Activated CD4-positive, alpha-beta memory T cell treated with anti-CD3 and anti-CD28 coated beads, Interleukin-2, amount 10 ng/mL, durations not matched to agents 7 days and 5 days (primary cell): ENCODE measurements at places on chromosomes 16 and 17.

DNA sequence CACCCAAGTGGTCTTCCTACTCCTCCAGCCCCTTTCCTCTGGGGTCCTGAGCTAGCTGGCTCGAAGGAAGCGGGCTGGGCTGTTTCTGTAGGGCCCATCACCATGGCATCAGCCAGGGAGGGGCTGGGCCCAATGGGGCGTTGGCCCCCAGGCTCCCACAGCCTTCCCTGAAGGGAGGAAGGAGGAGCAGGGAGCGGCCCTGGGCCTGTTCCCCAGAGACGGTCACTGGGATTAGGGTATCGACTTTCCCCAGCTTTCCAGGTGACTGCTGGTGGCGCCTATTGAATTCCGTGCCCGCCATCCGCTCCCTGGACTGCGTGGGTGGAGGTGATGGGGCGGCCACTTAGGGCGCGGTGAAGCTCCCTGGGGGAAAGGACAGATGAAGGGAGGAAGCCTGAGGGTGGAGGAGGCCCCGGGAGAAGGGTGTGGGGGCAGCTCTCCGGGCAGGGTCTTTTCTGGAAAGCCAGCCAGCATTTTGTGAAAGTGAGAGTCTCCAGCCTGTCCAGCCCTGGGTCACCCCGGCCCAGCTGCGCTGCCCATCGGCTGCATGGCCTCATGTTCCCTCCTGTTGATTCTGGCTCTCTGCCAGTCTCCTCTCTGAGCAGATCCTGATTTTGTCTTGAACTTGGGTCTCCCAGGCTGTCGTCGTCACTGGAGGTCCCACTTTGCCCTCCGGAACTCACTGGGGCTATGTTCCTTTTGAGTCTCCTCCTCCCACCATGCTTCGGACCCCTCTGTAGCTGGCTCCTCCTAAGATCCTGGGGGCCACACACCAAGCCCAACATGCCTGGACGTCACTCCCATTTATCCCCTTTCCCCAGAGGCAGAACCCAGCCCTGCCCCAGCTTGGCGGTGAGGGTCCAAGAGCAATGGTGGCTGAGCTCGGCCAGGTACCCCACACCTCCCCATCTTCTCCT, 9.8 kb downstream of the NHERF1 start:
- DNase-seq, result no peak

DNA sequence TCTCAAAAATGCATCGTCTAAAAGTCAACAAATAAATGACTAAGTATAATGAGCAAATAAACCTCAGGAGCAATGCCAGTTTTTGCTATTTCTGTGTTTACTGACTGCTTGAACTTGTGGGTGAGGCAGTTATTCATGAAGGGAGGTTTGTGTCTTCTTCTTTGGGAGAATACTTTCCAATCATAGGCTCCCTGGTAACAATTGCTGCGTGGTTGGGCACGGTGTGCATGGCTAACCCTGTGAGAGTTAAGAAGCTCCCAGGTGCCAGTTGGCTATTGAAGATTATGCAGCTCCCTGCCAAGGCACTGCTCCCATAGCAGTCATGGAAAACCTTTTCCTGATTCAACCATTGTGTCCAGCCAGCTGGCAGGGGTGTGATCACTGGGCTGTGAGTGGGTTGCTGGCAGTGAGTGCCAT, 775.9 kb upstream of the GOT2 start:
- DNase-seq, result no peak

DNA sequence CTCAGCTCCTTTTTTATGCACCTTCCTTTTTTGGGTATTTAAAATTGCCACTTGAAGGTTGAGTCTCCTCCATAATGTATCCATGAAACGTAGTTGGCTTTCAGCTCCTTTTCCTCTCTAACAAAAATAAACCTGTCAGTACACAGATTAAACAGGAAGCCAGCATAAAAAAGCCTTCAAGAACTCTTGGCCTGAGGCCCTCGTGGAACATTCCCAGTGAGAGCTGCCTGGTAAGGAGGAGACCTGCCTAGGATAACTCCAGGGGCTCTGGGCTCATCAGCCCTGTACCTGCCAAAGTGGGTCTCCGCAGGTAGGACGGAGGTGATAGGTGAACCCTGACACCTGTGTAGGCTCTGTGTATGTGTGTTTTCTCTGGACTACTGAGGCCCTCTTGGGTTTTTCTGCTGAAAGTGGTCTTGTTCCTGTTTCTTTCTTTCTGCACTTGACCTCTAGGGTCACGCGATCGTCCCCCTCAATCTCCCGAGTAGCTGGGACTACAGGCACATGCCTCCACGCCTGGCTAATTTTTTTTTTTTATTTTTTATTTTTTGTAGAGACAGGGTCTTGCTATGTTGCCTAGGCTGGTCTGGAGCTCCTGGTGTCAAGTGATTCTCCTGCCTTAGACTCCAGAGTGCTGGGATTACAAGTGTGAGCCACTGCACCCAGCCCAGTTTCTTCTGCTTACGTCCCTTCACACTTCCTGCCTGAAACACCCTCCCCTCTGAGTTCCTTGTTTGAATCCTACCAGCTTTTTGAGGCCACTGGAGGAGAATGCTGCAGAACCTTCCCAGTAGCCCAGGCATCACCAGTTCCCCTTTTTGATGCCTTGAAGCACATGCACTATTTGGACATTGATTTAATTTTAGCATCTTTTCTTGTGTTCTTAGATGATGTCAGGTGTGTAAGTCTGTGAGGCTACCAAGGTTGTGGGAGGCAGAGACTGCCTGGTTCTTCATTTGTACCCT, 9.8 kb downstream of the PGS1 start:
- no peak for DNase-seq

DNA sequence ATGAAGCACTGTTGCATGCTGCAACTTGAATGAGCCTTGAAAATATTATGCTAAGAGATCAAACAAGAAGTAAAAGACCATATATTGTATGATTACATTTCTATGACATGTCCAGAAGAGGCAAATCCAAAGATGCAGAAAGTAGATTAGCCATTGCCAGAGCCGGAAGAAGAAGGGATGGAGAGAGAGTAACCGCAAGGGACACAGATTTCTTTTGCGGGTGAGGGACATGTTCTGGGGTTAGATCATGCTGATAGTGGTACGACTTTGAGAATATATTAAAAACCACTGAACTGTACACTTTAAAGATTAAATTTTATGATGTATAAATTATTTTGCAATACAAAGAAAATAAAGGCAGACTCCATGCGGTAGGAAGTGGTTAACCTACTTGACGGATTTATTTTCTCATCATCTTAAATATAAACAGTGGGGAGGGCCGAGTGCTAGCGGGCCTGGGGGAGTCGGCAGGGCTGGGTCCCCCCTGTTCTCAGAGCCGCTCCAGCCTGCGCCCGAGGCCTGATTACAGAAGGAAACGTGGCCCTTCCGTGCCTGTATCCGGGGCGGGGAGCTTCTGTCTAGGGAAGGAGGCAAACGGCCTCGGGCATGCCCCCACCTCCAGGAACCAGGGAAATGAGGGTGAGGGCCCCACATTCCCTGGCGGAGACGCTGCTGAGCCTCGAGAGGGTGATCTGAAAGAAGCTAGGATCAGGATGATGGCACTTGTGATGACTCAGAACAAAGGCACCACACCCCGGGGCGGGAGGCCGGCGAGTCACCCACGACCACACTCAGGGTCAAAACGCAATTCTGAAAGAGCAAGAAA, 48.0 kb downstream of the SHCBP1 start:
- DNase-seq, result no peak

- peak; percentile 54 for DNase-seq
These were observed at the start of gene NT5C3B for GRCh38 chr17:41835800-41836549. TSS of gene NT5C3B (minus strand) at chr17:41836232. CDS start at chr17:41836193, 39 bp downstream.

GRCh38 chr16:78659668-78660217, 560.3 kb downstream of the WWOX start:
- DNase-seq, result no peak

DNA sequence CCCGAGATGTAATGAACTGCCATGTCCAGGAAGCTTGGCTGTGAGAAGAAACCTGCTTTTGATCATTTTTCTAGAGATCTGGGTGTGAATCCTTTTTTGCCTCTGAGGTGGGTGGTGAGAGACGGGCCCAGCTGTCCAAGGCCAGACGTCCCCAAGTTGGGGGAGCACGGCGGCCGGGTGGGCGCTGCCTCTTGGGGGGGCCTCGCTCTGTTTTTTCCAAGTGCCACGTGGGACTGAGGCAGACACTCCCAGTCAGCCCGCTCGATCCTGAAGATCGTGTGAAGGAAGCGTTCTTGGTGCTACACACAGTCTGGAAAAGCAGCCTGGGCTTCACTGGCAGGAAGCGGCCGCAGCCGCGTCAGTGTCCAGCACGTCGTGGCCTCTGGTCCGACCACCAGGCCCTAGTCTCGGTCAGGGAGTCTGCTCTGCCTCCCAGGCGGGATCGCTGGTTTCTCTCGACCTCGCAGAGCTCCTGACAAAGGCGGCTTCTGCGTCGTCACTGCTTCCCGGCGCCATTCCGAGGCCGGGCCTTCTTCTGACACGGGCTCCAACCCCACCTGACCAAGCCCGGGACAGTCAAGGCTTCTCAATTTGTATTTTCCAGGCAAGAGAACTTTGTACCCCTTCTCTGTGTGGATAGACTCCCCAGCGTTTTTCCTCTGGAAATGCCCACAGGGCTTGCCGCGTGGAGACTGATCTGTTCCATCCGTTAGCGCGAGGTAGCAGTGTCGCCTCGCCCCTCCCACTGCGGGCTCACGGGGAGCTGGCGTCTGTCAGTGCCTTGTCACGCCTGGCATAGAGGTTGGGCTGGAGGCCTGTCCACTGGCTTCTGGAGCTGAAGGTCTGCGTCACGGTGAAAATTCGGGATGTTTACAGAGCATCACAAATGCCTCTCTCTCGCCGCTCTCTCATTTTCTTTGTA, 12.4 kb downstream of the PRSS27 start:
- DNase-seq, result no peak

GRCh38 chr16:7513429-7513828, 180.8 kb downstream of the RBFOX1 start:
- no peak for DNase-seq

- no peak for DNase-seq
These were observed 22.3 kb downstream of the CD300LF start for GRCh38 chr17:74690409-74690825.

DNA sequence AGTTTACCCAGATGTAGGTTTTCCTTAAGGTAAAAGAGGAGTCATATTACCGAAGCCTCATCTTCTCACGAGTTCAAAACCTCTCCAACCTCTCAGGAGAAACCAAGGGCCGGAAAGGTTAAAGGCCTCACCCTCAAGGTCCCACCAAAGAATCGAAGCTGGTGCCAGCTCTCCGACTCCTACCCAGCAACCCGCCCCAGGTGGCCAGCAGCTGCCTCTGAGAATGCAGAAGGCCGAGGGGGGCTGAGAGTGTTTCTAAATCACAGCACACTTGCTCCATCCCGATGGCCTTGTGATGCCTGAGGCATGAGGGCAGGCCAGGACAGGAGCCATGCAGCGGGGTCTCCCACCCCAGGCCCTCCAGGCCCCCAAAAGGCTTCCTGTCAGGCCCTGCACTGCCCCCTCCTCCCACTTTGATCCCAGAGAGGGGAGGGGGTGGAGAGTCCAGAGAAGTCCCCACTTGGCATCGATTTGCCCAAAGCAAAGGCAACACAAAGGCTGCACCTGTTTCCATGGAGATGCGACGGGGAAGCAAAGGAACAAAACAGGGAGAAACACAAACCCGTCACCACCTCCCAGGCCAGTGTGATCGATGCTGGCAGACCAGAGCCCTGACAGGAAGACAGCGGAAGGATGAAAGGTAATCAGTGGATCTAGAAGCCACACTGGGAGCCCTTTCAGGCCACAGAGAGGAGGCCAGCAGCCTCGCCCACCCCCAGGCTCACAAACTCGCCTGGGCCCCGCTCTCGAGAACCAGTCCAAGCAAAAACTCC, 39.0 kb downstream of the CUEDC1 start:
- DNase-seq, result no peak

GRCh38 chr16:24070851-24071250, 185.3 kb upstream of the CACNG3 start:
- DNase-seq, result peak; percentile 44

DNA sequence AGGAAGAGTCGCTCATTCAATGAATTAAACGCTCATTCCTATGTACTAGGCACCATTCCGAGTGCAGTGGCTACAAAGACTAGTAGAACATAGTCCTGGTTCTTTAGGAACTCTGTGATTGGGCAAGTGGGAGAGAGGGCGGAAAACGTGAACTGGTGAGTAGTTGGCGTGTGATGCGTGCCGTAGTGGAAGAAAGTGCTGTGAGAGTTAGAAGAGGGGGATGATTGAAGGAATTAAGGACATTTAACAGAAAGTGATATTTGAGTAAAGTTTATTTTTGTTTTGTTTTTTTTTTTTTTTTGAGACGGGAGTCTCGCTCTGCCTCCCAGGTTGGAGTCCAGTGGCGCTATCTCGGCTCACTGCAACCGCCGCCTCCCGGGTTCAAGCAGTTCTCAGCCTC, 7.9 kb upstream of the SLFN14 start:
- peak; percentile 39 for DNase-seq

DNA sequence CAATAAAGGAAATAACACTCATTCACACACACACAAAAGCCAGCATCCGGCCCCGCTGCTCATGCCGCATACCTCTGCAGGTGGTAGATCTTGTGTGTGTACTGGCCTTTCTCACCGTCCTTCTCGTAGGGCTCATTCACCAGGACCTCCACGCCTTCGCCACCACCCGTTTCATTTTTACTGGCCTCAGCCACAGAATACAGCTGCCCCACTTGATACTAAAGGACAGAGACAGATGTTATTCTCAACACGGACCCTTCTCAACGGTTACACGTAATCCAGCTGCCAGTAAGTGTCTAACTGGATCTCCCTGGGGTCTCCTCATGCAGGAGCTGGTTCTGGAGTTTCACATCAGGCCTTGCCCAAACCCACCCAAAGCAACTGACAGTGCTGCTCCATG, 9.7 kb downstream of the PITPNA start:
- no peak for DNase-seq

DNA sequence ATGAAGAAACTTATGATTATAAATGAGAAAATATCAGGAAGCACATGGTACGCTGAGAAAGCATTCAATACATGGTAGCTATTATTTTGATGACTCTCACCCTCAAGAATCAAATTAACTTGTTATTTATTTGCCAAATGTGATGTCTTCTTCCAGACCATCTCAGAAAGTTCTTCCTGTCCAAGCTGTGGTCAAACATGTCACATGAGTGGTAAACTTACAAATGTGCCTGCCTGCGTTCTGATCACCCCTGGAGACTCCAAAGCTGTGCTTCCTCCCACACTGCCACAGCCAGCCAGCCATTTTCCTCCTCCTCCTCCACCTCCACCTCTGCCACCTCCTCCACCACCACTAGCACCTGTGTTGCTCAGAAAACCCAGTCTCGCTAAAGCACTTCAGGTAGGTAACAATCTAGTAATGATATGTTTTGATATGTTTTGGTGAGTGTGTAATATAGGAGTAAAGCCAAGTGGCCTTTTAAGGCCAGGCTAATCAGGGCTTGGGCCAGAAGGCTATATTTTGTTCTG, 16.4 kb upstream of the SMG8 start:
- DNase-seq, result no peak
